ENCODE measurements at places on chromosomes 2 and 18.

DNA sequence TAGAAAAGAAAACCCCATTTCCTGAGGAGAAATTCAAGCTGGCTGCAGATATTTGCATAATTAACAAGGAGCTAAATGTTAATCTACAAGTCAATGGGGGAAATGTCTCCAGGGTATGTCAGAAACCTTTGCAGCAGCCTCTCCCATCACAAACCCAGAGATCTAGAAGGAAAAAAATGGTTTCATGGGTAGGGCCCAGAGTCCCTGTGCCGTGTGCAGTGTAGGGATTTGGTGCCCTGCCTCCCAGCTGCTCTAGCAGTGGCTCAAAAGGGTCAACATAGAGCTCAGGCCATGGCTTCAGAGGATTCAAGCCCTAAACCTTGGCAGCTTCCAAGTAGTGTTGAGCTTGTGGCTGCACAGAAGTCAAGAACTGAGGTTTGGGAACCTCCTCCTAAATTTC, 290.2 kb upstream of the TMEFF2 start:
- H3K27ac ChIP-seq: no peak overlapping the region
- no peak overlapping the region for H3K4me3 ChIP-seq
- H3K36me3 ChIP-seq: no peaks in the 10 kb centered on the region
- H3K27me3 ChIP-seq: peaks cover 9% of the 10 kb centered on the region

DNA sequence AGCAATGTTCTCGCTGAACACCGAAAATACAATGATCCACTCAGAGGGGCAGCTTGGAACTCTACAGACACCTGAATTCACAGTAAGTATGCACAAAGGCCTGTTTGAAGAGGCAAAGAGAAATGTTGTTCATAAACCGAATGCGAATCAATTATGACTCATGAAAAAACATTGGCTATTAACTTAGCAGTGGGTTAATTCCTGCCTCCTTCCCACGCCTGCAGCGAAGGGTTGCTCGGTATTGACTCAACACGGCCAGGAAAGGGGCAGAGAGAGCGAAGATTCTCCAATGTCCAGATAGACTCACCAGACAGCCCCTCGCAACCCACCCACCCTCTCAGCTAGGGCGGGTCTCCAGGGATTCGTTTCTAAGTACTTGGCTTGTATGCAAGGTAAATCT, 9.4 kb downstream of the CRACDL start:
- H3K36me3 ChIP-seq: no peaks in the 10 kb centered on the region
- H3K27me3 ChIP-seq: peaks cover 7% of the 10 kb centered on the region
- no peak overlapping the region for H3K4me3 ChIP-seq
- no peaks in the 10 kb centered on the region for H3K4me1 ChIP-seq

GRCh38 chr2:183164650-183165015, 40.4 kb downstream of the NUP35 start:
- H3K27ac ChIP-seq: no peak overlapping the region
- peaks cover 79% of the 10 kb centered on the region for H3K36me3 ChIP-seq
- no peak overlapping the region for H3K4me3 ChIP-seq
- no peaks in the 10 kb centered on the region for H3K27me3 ChIP-seq

DNA sequence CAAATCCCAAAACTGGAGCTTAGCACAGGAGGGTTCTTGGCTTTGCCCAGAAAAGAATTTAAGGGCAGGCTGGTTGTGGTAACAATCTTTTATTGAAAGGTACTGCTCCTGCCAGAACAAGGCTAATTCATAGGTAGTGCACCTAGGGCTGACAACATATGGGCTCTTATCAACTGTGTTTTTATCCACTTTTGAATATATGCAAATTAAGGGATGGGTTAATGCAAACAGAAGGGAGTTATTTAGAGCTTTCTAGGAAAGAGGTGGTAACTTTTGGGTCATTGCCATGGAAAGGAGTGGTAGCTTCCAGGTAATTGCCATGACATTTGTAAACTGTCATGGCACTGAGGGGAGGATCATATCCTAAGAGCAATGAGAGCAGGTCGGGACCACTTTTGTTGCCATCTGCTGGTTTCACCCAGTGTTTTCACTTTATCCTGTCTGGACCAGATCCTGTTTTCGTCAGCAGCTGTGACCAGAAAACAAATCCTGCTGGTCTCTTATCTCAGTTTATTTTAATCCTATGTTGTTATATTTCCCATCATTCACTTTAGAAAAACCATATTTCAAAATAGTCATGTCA, 981 bp downstream of the C2orf66 start:
- H3K27me3 ChIP-seq: peaks cover 28% of the 10 kb centered on the region
- no peaks in the 10 kb centered on the region for H3K4me1 ChIP-seq
- H3K27ac ChIP-seq: no peak overlapping the region
- H3K36me3 ChIP-seq: no peaks in the 10 kb centered on the region

GRCh38 chr18:58828399-58829121, 36.1 kb upstream of the ZNF532 start:
- H3K27ac ChIP-seq: no peak overlapping the region
- peaks cover 38% of the 10 kb centered on the region for H3K27me3 ChIP-seq
- H3K4me1 ChIP-seq: no peaks in the 10 kb centered on the region
- H3K4me3 ChIP-seq: no peak overlapping the region
- peaks cover 2% of the 10 kb centered on the region for H3K36me3 ChIP-seq

- no peaks in the 10 kb centered on the region for H3K36me3 ChIP-seq
- H3K4me1 ChIP-seq: peaks cover 4% of the 10 kb centered on the region
- no peak overlapping the region for H3K27ac ChIP-seq
- no peaks in the 10 kb centered on the region for H3K27me3 ChIP-seq
Measured at GRCh38 chr2:62344472-62344871, 148.6 kb downstream of the B3GNT2 start.

DNA sequence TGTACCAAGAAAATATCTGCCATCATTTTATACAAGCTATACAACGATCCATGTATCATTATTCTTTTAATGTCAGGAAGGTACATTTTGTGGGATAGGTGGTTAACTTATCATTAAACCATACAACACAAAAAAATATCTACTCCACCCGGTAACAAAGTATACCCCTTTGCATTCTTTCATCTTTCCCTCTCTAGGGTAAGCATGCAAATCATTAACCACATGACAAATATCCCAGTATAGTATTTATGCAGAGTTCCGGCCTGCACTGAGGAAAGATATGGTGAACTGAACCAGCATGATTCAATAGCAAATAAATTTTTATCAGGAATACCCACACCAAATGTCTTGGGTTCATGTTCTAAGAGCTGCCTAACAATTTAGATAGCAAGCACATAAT, 22.5 kb upstream of the SULT1C2 start:
- H3K4me3 ChIP-seq: no peak overlapping the region
- no peak for DNase-seq
- no peaks in the 10 kb centered on the region for H3K4me1 ChIP-seq
- H3K27ac ChIP-seq: no peak overlapping the region
- H3K27me3 ChIP-seq: peaks cover 21% of the 10 kb centered on the region

DNA sequence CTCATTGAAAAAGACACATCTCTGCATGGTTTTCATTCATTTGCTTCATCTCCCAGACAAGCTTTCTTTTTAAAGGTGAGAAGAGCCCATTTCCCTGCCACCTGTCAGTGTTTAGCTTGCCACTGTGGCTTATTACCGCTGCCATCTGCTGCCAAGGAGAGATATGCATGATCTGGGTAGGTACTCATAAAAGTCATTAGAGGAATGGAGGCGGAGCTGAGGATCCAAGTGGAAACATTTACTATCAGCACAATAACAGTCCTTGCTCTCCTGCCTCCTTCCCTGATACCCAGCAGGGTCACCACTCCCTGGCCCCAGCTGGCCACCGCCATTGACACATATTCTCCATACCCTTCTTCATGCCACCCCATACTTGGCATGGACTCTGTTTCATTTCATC, 390.4 kb downstream of the TSN start:
- no peak overlapping the region for H3K4me3 ChIP-seq
- no peak overlapping the region for H3K27ac ChIP-seq
- no peak for DNase-seq
- H3K4me1 ChIP-seq: no peaks in the 10 kb centered on the region
- H3K36me3 ChIP-seq: no peaks in the 10 kb centered on the region

DNA sequence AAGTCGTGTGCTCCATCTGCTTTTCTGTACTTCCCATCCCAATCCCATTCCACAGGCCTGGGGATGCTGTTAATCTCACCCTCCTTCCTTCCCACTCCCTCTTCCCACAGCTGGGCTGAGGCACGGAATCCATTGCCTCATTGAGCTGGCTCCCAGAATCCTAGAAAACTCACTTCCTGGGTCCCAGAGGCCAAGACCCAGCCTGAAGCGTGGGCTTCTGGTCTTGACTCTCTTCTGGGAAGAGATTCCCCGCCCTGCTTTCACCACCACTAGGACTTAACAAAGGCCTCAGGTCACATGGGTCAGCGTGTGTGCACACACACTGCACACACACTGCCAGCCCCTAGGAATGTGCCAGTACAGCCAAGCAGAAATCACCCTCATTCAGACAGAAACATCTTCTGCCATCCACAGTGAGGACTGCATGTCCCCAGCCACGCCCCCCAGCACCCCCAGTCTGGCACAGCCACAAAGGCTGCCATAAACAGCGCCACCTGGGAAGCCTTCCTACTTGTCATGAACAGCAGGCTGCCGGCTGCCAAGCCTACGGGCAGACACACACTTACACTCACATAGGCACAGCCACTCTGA, 165.8 kb downstream of the TNS1 start:
- H3K27me3 ChIP-seq: no peaks in the 10 kb centered on the region
- DNase-seq: no peak
- no peak overlapping the region for H3K27ac ChIP-seq

- no peak for DNase-seq
- peaks cover 17% of the 10 kb centered on the region for H3K27me3 ChIP-seq
- no peak overlapping the region for H3K27ac ChIP-seq
- no peak overlapping the region for H3K4me3 ChIP-seq
- H3K36me3 ChIP-seq: peaks cover 24% of the 10 kb centered on the region
Measured at GRCh38 chr2:128329607-128330006, 10.9 kb upstream of the HS6ST1 start.

DNA sequence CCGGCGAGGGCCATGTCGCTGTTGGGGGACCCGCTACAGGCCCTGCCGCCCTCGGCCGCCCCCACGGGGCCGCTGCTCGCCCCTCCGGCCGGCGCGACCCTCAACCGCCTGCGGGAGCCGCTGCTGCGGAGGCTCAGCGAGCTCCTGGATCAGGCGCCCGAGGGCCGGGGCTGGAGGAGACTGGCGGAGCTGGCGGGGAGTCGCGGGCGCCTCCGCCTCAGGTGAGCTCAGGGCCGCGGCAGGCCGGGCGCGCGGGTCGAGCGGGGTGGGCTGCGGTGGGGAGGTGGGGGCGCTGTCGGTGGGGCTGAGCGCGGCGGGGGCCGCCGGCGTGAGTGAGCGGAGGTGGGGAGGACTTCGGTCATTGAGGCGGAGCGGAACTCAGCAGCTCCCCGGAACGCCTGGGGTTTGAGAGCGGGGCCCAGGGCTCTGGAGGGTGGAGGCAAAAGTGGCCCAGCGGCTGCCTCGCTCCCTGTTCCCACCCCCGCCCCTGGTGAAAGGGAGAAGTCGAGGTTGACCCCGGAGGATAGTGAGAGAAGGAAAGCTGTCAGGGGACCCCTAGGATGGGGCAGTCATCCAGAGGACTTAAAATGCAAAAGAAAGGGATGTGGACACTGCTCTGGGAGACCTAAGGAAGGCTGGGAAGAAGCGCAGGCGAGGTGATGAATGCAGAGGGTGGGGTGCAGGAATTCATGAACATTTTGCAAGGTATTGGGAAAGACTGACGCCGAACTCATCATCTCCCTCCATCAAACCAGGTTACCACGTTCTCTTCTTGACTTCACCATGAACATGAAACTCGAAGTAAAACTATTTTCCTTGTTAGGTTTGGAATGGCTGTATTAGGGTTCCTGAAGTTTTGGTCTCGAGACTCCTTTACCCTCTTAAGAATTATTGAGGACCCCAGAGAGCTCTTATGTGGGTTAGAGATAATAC, 633 bp downstream of the MALT1 start:
- no peak for DNase-seq
- no peaks in the 10 kb centered on the region for H3K27me3 ChIP-seq
- H3K4me1 ChIP-seq: peaks cover 67% of the 10 kb centered on the region

- H3K36me3 ChIP-seq: peaks cover 25% of the 10 kb centered on the region
- H3K27ac ChIP-seq: peak overlapping the region; percentile 81
- no peak overlapping the region for H3K4me3 ChIP-seq
Measured at GRCh38 chr2:37638973-37639372, 32.5 kb downstream of the CDC42EP3 start.

DNA sequence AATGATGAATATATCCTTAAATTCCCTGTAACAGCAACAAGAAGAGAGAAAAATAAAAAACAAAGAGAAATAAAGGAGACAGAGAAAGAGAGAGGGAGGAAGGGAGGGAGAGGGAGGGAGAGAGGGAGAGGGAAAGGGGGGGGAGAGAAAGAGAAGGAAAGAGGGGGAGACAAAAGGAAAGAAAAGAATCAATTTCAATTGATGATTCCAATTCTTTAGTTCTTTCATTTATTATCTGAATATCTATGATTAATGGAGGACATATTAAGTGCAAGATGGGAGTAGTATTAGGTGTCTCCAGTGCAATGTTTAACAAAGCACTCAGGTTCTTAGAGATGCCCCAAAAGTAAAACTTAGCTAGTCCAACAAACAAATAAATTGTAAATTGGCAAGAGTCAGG, 97.2 kb upstream of the DPP10 start:
- H3K36me3 ChIP-seq: no peaks in the 10 kb centered on the region
- H3K27ac ChIP-seq: no peak overlapping the region
- H3K4me1 ChIP-seq: no peaks in the 10 kb centered on the region
- H3K4me3 ChIP-seq: no peak overlapping the region

GRCh38 chr18:54359233-54359632, 1.5 kb downstream of the C18orf54 start:
- peaks cover 4% of the 10 kb centered on the region for H3K36me3 ChIP-seq
- no peak overlapping the region for H3K27ac ChIP-seq
- DNase-seq: no peak
- peaks cover 4% of the 10 kb centered on the region for H3K27me3 ChIP-seq
- H3K4me1 ChIP-seq: peaks cover 14% of the 10 kb centered on the region

GRCh38 chr2:157940024-157940423, 63.9 kb upstream of the ACVR1 start:
- no peaks in the 10 kb centered on the region for H3K4me1 ChIP-seq
- DNase-seq: no peak
- H3K27me3 ChIP-seq: no peaks in the 10 kb centered on the region
- H3K4me3 ChIP-seq: no peak overlapping the region

DNA sequence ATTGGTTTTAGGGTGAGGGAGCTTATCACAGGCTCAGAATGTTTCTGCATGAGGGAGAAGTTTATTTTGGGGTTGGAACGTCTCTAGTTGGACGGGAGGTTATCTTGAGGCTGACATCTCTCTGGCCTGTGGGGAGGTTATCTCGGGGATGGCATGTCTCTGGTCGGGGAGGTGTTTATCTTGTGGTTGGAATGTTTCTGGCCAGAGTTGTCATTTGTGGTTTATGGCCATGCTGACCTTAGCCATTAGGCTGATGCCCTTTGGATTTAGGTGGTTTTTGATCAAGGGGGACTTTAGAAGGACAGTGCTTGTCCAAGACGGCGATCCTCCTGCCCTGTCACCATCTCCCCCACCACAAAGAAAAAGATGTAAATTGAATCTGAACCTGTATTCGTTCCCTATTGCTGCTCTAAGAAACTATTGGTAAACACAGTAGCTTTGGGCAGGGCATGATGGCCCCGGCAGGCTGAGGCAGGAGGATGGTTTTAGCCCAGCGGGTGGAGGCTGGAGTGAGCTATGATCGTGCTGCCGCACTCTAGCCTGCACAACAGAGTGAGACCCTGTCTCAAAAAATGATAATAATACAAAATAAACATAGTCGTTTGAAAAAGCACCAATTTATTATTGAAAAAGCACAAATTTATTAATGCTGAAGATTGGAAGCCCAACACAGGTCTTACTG, 17.8 kb upstream of the MPPE1 start:
- no peak overlapping the region for H3K4me3 ChIP-seq
- H3K27ac ChIP-seq: no peak overlapping the region
- no peak for DNase-seq
- peaks cover 11% of the 10 kb centered on the region for H3K27me3 ChIP-seq
